ENCODE measurements at places on chromosomes 11 and 22.

DNA sequence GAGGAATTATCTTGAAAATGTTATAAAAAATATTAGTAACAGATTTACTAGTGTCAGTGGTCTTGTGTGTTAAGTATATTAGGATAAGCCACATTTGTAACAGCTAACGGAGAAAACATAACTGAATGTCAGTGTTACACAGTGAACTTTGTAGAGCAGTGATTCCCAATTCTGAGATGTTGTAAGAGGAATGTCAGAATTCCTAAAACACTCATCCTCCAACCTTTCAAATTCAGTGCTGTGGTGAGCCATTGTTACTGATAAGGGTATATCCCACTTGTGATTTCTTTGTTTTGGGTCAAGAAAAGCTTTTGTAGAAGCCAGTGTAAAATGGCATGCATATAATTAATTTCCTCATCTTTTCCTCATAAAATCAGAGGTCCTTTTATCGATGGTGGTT is 61.9 kb downstream of the ARHGEF12 start:
- peak; percentile 81 for DNase-seq

- DNase-seq, result peak; percentile 49
These were observed 47.6 kb upstream of the NAV2 start for GRCh38 chr11:19664886-19665548.

DNA sequence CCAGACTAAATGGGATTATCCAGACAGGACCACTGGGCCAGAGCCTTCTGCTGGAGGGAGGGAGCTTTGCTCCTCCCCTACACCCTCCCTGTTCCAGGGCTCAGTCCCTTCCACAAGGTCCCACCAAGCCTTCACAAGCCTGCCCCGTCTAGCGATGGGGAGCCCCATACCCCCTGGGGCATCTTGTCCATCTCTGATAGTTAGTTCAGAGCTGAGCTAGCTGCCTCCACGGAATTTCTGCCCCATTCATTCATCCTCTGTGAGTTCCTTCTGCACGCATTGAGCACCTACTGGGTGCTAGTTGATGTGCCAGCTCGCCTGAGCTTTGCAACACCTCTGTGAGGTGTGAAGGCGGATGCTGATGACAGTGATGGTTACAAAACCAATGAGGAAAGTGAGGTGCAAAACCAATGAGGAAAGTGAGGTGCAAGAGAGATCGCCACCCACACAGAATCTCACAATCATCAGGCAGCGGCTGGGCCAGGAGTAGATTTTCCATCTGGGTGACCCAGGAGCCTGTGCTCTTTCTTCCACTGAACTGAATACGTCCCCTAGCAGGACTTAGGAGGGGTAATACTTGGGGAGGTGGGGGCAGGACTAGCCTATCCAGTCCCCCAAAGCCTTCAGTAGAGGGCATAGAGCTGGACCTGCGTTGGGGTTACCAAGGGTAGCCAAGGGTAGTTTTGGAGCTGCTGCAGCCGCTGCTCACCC is 21.5 kb upstream of the CBX7 start:
- no peak for DNase-seq

GRCh38 chr22:41862530-41863266 is 29.8 kb downstream of the SREBF2 start:
- no peak for DNase-seq

DNA sequence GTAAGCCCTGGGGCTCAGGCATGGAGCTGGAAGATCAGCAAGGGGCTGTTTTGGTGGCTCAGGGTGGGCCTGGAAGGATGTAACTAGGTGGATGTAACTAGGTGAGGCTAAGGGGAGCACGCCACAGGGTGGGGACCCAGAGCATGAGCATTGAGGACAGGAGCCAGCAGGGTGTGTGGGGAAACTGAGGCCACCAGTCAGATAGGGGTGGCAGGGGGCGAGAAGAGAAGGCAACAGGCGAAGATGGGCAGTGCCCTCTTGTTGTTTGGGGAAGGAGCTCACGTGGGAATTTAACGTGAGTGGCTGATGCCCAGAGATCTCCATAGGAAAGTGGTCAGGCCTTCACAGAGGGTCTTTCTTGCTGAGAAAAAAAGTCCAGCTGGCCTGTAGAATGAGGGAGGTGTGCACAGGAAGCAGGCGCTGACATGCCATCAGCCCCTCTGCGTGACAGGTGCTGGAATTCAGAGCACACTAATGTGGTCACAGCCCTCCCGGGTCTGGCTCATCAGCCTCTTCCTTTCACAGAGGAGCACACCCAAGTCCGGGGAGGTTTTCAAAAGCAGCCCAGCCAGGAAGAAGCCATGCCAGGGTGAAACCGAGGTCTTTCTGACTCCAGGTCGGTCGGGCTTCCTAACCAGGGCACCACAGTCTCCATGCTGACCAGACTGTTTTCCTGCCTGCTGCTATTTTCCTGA is 54.6 kb upstream of the PAX6 start:
- DNase-seq, result no peak

- no peak for DNase-seq
These were observed 14.8 kb downstream of the VPS37C start for GRCh38 chr11:61146416-61146815.

DNA sequence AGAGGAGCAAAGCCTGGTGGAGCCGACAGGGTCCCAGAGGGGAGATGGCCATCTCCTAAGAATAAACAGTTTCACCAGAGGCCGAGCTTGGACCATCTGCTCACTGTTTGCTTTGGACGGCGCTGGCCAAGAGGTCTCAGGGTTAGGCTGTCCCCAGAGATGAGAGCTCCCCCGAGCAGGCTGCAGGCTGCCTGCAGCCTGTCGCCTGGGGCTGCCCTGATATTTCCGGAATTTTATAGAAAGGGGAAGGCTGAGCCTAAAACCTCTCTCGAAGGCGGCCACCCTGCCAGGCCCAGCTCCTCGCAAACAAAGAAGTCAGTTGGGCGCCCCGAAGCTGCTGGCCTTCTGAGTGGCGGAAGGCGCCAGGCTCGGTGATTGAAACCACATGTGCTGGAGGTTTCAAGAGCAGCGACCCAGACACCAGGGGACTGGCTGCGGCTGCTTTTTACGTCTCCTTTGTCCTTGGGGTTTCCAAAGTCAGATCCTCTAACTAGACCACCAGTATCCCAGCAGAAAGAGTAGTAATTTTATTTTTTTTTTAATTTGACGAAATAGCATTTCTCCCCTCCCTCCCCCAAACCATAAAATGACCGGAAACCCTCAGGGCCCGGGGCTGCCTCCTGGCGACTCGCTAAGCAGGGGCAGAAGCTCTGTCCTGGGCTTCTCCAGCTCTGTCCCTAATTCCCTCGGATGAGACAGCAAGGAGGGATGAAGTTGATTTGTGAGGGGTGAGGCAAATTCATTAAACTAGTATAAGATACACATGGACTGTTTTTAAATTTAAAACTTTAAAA is 57.4 kb downstream of the CLMP start:
- DNase-seq, result no peak

DNA sequence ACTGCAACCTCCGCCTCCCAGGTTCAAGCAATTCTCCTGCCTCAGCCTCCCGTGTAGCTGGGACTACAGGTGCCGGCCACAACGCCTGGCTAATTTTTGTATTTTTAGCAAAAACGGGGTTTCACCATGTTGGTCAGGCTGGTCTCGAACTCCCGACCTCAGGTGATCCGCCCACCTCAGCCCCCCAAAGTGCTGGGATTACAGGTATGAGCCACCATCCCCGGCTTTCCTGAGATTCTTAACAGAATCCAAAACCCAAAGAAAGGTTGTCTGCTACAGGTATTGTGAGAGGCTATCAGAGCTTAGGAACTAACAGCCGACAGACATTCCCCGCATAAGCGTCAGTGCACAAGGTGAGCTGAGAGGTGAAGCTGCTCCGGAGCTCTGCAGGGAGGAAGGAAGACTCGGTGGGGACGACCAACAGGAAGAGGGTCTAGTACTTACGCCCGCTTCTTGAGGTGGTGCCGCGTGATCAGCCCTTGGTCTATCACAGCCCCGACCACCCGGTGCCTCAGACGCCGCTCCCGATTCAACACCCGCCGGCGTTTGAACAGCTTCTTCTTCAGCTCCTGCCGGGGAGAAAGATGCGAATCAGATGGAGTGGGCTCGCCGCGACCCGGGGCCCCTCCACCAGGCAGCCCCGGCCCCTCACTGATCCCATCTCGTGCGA is 470 bp downstream of the C11orf98 start:
- peak; percentile 21 for DNase-seq

- peak; percentile 48 for DNase-seq
These were observed 3.5 kb downstream of the PHLDB1 start for GRCh38 chr11:118610773-118611432.

DNA sequence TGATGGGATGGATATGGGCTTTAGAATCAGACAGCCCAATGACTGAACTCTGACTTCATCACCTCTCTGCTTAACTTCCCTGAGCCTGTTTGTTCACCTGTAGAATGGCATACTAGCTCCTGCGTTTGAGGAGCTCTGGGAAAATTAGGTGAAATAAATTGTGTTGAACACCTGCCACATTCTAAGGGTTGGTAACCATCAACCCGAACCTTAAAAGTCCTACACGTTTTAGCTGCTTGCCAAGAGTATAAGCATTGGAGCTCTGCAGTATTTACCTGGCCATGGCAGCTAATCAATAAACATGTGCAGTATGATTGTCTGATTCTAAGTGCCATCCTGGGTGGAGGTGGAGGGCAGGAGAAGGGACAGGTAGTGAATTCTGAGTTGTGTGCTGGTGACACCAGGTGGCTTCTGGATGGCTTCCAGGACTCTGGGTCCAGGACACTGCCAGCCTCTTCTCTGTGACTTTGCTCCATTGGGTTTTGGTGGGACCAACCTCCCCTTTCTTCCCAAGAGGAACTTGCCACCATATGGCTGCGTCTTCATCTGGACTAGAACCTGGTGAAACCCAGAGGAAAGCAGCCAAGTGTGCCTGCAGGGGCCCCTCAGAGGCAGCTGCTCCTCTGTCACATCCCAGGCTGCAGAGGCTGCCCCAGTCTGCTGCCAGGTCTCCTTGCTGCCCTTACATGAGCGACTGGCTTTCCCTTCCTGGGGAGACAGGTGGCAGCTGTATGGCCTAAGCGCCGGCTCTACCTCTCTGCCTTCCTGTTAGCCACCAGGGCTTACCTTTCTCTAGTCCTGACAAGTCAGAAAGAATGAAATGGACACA is 85.6 kb downstream of the CACNG2 start:
- DNase-seq, result no peak

DNA sequence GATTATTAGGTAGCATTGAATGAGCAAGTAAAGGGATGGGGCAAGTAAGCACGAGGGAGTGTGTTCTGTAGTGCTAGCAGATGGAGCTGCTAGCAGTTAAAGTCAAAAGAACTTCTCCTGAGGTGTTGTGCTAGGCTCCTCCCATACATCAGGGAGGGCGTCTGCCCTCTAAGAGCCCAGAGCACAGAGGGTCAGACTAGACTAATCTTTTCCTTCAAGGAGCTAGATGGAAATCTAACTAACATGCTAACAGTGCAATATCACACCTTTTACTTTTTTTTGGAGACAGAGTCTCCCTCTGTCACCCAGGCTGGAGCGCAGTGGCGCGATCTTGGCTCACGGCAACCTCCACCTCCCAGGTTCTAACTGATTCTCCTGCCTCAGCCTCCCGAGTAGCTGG is 3.2 kb upstream of the PLA2G6 start:
- no peak for DNase-seq

DNA sequence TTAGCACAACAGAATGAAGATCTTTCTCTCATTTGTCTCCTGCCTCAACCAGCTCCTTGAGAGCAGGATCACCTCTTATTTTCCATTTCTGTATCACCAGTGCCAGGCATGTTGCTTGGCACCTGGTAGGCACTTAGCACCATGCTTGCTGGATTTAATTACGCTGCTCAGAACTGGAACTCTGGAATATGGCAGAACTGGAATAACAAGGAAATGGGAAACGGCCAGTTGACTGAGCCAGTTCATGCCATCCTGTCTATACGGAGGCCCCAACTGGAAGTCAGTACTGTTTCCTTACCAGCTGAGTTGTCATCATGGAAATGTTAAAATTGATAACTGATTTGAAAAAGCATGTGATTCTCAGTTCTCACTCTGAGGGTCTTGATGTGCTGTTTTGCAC is 69.5 kb upstream of the YWHAH start:
- no peak for DNase-seq

- DNase-seq, result no peak
These were observed 30.5 kb upstream of the TTC28 start for GRCh38 chr22:28710107-28710506.

DNA sequence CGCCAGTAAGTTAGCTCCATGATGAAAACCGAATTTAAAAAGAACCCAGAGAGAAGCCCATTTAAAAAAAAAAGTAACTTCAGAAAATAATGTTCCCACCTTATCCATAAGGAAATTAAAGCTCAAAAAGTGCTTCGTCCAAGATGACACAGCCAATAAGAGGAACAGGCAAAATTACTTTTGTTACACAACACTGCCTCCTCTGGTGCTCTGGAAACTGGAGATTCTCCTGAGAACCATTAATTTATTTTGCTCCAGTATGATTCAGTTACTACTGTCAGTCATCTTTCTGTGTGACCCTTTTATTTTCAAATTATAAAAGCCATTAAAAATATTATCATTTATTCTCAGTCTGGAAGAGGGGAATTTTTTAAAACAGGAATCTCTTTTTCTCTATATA is 2.0 kb downstream of the IFT27 start:
- DNase-seq, result peak; percentile 5

GRCh38 chr22:30244066-30244465 is 2.5 kb downstream of the LIF start:
- DNase-seq, result no peak

GRCh38 chr11:64858467-64859263 is 14.2 kb upstream of the CDC42BPG start:
- DNase-seq, result no peak

- peak; percentile 37 for DNase-seq
These were observed 907 bp upstream of the PHLDA2 start for GRCh38 chr11:2929950-2930703.

DNA sequence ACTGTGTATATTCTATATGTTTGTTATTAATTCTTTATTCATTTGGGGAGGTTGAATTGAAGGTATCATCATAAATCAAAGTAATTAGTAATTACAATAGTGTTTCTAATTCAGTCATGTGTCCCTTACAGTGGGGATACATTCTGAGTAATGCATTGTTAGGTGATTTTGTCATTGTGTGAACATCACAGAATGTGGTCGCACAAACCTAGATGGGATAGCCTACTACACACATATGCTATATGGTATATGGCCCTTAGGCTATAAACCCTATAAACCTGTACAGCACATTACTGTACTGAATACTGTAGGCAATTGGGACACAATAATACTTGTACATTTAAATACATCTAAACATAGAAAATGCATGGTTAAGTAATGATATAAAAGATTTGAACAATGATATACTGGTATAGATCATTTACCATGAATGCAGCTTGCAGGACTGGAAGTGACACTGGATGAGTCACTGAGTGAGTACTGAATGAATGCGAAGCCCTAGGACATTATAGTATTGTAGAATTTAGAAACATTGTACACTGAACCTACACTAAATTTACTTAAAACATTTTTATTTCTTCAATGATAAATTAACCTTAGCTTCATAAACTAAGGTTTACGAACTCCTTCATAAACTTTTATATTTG is 936.2 kb upstream of the CHORDC1 start:
- no peak for DNase-seq

- no peak for DNase-seq
These were observed 25.8 kb downstream of the LAYN start for GRCh38 chr11:111566324-111566723.

- no peak for DNase-seq
These were observed 12.9 kb upstream of the RHOD start for GRCh38 chr11:67043572-67044349.

Data from NCI-H226 (cell line).